ENCODE measurements at places on chromosomes 7 and 10. TPM values are rescaled to one million over a fixed set of nuclear protein-coding genes. Genes with fewer than 3 reads are reported as not detected.

DNA sequence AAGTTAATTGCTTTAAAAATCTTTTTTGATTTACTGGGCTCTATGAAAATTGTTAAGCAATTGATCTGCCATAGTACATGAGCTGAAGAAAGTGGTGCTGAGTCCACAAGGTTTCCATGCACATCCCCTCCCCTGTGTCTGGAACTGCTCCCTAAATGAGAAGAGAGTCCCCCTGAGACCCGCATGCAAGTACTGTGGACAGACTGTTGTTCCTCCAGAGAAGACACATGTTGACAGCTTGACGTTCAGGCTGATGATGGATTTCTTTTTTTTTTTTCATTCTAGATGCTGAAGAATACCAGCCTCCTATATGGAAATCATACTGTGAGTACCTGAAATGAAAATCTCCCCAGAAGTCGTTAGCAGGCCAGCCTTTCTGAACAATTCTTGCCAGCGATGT lies 159.8 kb downstream of the CHN2 start:
- DNase-seq, result no peak

- no peak for DNase-seq
These were observed 42.2 kb upstream of the LAMB1 start for GRCh38 chr7:108045154-108045553.

DNA sequence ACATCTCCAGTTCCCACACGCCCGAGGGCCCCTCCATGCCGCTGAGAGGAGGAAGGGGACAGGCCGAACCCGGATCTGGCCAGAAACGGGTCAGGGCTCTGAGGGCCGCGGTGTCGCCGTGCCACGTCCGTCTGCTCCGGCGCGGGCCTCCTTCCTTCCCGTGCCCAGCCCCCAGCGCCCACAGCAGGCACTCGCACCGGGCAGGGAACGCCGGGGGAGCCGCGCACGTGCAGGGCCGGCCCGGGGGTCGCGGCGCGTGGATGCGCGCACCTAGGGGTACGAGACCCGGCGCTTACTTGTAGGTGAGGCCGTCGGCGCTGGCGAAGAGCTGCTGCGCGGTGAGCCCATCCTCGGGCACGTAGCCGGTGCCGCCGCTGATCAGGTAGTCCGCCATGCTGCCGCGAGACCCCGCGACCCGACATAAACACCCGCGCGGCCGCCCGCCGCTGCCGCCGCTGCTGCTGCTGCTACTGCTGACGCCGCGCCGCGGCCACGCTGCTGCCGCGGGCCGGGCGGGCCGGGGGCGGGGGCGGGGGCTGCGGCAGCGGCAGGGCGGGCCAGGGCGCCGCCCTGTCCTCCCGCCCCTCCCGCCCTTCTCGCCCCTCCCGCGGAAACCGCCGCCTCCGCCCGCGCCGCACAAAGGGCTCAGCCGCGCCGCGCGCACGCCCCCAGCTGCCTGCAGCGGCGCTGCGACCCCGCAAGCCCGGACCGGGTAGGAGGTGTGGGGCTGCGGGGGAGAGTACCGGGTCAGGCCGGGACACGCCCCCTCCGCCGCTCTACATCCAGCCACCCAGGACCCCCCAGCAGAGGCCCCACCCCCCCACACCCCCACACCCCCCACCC lies 4.1 kb downstream of the IMPDH1 start:
- peak; percentile 47 for DNase-seq

DNA sequence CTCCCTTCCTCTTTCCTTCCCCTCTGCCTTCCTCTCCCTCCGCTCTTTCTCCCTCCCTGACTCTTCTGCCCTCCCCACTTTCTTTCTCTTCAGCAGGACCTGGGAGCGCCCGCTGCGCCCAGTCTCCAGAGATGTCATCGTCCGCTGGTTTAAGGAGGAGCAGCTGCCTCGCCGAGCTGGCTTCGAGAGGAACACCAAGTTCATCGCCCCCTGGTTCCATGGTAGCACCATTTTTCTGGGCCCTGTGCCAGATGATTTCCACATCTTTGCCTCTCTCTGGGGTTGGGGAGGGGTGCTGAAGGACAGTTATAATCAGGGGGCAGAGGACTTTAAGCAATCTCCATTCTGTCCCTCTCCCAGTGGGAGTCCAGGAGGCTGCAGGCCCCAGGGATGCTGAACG lies 71.6 kb downstream of the SH2D4B start:
- DNase-seq, result no peak

DNA sequence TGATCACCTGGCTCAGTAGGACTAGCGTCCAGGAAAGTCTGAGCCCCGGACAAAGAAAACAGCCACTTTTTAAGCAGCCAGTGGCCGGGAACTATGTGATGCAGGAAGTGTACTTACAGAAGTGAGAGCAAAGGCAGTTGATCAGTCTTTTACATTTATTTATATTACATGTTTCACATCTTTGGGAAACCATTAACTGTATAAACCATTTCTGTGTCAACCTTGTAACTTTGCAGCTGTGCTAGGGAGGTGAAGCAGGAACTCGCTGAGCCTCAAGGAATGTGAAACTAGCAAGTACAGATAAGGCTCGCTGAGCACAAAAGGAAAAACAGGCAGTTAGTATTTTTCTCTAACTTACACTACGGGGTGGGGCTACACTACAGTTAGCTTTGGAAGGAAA lies 39.9 kb upstream of the HECW1 start:
- DNase-seq, result no peak

GRCh38 chr7:2166625-2167280 lies 66.0 kb downstream of the MAD1L1 start:
- no peak for DNase-seq

GRCh38 chr10:12188656-12189055 lies 7.0 kb downstream of the NUDT5 start:
- DNase-seq, result no peak

- no peak for DNase-seq
These were observed 337.0 kb downstream of the FRMD4A start for GRCh38 chr10:13993673-13994089.

- no peak for DNase-seq
These were observed 30.2 kb upstream of the EZH2 start for GRCh38 chr7:148914208-148914777.

GRCh38 chr7:136234040-136234439 lies 256.9 kb upstream of the MTPN start:
- no peak for DNase-seq

DNA sequence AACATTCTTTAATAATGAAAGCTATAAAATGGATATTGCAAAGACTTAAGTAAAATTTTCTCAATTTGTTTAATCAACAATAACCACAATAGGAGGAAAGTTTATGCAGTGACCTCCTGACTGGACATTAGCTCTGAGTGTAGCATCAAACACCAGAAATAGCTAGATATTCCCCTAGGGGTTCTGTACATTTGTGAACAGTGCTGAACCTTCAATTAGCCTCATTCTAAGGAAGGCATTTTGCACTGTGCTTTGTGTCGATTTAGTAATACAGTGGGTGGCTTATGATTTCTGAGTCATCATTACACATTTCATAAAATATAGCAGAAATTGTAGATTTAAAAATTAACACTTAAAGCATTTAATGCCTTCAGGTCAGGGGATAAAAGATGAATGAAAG lies 367.3 kb upstream of the PCDH15 start:
- no peak for DNase-seq

GRCh38 chr10:11866199-11866925 lies 43.2 kb downstream of the PROSER2 start:
- DNase-seq, result no peak

- DNase-seq, result no peak
These were observed 218 bp downstream of the GDI2 start for GRCh38 chr10:5813091-5813340.

GRCh38 chr10:113959383-113959760 lies 84.3 kb upstream of the ADRB1 start:
- DNase-seq, result no peak

GRCh38 chr7:153408360-153409335 lies 643.5 kb upstream of the DPP6 start:
- DNase-seq, result no peak

- DNase-seq, result no peak
These were observed 168.5 kb downstream of the PLXNA4 start for GRCh38 chr7:132407764-132408163.

DNA sequence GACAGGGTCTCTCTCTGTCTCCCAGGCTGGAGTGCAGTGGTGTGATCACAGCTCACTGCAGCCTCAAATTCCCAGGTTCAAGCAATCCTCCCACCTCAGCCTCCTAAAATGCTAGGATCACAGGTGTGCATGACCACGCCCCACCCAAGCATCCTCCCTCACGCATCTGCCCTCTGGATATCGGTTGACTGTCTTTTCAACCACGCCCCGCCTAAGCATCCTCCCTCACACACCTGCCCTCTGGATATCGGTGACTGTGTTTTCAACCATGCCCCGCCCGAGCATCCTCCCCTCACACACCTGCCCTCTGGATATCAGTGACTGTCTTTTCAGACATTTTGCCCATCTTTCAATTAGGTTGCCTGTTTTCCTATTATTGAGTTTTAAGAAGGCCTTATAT lies 140.5 kb downstream of the MAD1L1 start:
- DNase-seq, result no peak

- DNase-seq, result no peak
These were observed 7.4 kb upstream of the STEAP4 start for GRCh38 chr7:88314061-88314491.

GRCh38 chr10:124465003-124465776 lies 3.6 kb downstream of the LHPP start:
- no peak for DNase-seq

DNA sequence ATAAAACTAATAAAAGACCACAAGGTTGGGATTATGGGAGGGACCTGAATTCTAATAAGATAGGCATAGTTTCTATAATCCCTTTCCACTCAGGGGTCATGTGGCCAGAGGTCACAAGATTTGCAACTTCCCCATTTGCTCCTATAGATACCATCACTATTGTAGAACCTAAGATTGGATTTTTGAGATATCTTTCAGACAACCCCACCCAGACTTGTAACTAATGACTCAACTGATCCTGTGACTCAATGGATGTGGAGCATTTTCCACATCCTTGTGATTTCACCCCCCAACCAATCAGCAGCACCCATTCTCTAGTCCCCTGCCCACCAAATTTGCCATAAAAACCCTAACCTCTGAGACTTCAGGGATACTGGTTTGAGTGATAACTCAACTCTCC lies 51.9 kb upstream of the PIK3AP1 start:
- no peak for DNase-seq

GRCh38 chr7:44633254-44634186 lies 27.1 kb downstream of the OGDH start:
- no peak for DNase-seq

Gene ANKRD61
- total RNA-seq, result 0.80 TPM

Gene SGMS1
- total RNA-seq, result 14.4 TPM

Gene CDNF
- 1.1 TPM for total RNA-seq

Gene KDM7A
- total RNA-seq, result 4.9 TPM

Gene PDE6C
- not detected for total RNA-seq

Gene PPP3CB
- total RNA-seq, result 46.9 TPM

Gene BPGM
- total RNA-seq, result 19.8 TPM
